ENCODE measurements at places on chromosomes 3 and 15.

DNA sequence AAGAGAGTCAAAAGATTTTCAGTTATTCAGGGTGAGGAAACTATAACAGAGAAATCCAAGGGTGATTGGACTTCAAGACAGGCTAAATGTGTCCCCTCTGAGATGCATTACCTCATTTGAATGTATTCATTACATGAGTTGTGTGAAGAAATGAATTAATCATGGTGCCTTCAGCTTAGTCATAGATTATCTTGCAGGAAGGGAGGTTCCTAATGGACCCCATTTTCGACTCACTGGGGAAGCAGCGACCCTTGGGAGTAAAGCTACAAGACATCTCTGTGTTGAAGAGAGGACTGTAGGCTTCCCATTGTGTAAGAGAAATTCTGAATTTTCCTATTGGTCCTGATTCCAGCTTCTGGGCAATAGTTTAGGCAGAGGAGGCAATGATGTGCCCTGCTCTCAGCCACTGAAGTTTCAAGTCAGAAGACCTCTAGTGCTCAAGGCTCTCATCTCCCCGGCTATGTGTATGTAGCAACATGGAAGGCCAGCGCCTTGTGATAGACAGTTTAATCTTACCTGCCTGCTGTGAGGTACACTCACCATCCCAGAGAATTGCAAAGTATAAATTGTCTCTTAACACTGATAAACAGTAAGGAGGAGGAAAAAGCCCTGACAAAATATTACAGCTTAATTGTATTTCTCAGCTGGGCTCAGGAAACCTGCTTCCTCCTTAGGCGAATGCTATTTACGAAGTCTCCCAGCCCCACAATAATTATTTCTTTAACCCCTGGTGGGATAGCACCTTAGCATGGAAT is 133.8 kb downstream of the PDCD6IP start:
- no peaks in the 10 kb centered on the region for H3K4me1 ChIP-seq
- no peak overlapping the region for H3K27ac ChIP-seq
- H3K27me3 ChIP-seq, result no peaks in the 10 kb centered on the region

GRCh38 chr3:190077395-190078045 is 43.2 kb downstream of the P3H2 start:
- H3K27me3 ChIP-seq, result no peaks in the 10 kb centered on the region
- no peaks in the 10 kb centered on the region for H3K36me3 ChIP-seq
- no peaks in the 10 kb centered on the region for H3K4me1 ChIP-seq
- H3K4me3 ChIP-seq, result no peak overlapping the region

- no peak for DNase-seq
- H3K27me3 ChIP-seq, result no peaks in the 10 kb centered on the region
- H3K4me1 ChIP-seq, result no peaks in the 10 kb centered on the region
- H3K27ac ChIP-seq, result no peak overlapping the region
- peaks cover 11% of the 10 kb centered on the region for H3K36me3 ChIP-seq
- no peak overlapping the region for H3K4me3 ChIP-seq
These were observed 42.1 kb upstream of the TASOR start for GRCh38 chr3:56725175-56725574.

- H3K27ac ChIP-seq, result no peak overlapping the region
- H3K4me3 ChIP-seq, result no peak overlapping the region
- no peaks in the 10 kb centered on the region for H3K27me3 ChIP-seq
These were observed 65.4 kb upstream of the PFN2 start for GRCh38 chr3:150035910-150036612.

DNA sequence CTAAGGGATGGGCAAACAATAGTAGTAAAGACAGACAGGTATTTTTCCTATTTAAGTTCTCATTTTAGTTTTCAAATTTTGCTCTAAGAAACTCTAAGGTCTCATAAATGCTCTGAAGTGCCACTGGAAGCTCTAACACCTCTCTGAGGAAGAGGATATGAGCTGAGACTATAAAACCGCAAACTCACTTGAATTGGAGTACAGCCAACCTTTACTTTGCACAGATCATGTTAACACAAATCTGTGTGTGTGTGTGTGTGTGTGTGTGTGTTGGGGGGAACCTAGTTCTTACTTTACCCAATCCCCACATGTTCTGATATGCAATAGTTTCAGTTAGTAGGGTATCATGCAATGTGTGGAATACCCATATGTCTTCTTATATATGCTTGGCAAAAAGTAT is 446.8 kb downstream of the CHL1 start:
- no peaks in the 10 kb centered on the region for H3K36me3 ChIP-seq
- DNase-seq, result no peak
- H3K4me1 ChIP-seq, result no peaks in the 10 kb centered on the region
- H3K27ac ChIP-seq, result no peak overlapping the region
- H3K4me3 ChIP-seq, result no peak overlapping the region
- H3K27me3 ChIP-seq, result no peaks in the 10 kb centered on the region

- no peaks in the 10 kb centered on the region for H3K4me1 ChIP-seq
- no peak overlapping the region for H3K4me3 ChIP-seq
- H3K36me3 ChIP-seq, result no peaks in the 10 kb centered on the region
- H3K27ac ChIP-seq, result no peak overlapping the region
These were observed 35.6 kb upstream of the RASGRP1 start for GRCh38 chr15:38600236-38600635.

Measured in esophagus squamous epithelium (tissue), 5 donors.